Vein endothelial cell (primary cell): ENCODE measurements at places on chromosomes 6 and 20. TPM values are rescaled to one million over a fixed set of nuclear protein-coding genes. Genes with fewer than 3 reads are reported as not detected.

The HFE gene
- 3.3 TPM in 2 replicates for total RNA-seq

The EDN3 gene
- total RNA-seq = not detected in 2 replicates

The SNAI1 gene
- total RNA-seq = 5.3 and 6.5 TPM in 2 replicates

The OTOR gene
- total RNA-seq = not detected in 2 replicates

The GNMT gene
- total RNA-seq = 0.33 TPM in 1 of 2 replicates, not detected in the other
